ENCODE measurements at places on chromosomes 7 and 10.

DNA sequence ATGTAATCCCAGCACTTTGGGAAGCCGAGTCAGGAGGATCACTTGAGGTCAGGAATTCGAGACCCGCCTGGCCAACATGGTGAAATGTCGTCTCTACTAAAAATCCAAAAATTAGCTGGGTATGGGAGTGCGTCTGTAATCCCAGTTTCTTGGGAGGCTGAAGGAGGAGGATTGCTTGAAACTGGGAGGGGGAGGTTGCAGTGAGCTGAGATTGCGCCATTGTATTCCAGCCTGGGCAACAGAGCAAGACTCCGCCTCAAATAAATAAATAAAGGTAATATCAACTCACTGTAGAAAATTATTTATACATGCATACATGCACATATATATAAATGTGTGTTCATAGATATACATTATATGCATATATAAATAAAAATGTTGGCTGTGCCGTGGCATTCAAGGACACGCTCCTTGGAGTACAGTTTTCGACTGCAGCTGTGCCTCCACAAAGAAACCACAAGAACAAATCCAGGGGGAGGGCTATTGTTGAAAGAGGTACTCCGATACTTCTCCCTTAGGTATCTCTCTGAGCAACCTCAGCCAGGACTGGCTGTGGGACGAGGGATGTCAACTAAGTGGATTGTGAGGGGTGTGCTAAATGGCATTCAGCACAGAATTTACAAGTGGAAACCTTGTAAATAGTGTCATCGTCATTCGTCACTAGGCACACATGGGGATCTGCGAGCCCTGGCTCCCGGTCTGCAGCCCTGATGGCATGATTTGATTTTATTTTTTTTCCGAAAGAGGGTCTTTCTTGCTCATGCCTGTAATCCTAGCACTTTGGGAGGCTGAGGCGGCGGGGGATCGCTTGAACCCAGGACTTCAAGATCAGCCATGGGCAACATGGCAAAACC is 49.3 kb downstream of the HIP1 start:
- no peak for DNase-seq

GRCh38 chr10:78441694-78442093 is 408.0 kb downstream of the RPS24 start:
- DNase-seq = no peak

DNA sequence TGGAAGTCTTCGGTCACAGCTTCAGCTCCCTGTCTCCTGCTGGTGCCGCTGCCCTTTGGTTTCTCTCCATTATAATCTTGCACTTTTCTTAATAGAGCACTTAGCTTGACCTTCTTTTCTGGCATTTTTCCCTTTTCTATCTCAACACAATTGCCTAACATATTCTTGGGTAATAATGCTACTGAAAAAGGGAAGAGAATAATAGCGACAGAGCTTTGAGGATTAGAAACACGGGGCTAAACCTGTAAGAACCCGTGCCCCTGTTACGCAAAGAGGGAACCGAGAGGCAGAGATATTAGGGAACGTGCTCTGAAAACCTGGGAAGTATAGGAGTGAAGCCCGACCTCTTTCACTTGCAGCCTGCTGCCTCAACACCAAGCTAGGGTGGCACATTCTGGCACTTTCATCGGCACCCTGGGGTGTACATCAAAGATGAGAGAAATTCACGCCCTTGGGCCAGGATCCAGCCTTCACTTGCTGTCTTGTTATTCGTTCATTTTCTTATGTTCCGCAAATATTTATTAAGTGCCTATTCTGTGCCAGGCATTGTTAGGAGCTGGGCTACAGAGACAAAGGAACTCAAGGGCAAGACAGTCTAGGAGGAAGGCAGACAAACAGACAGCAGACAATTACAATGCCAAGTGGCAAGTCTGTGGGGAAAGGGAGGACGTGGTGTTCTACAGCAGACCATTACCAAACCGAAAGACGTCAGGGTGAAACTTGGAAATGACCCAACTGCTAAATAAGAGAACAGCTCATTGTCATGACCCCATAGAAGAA is 33.0 kb upstream of the GALNTL5 start:
- no peak for DNase-seq

- DNase-seq = no peak
These were observed 9.2 kb downstream of the CPA2 start for GRCh38 chr7:130275826-130276297.

DNA sequence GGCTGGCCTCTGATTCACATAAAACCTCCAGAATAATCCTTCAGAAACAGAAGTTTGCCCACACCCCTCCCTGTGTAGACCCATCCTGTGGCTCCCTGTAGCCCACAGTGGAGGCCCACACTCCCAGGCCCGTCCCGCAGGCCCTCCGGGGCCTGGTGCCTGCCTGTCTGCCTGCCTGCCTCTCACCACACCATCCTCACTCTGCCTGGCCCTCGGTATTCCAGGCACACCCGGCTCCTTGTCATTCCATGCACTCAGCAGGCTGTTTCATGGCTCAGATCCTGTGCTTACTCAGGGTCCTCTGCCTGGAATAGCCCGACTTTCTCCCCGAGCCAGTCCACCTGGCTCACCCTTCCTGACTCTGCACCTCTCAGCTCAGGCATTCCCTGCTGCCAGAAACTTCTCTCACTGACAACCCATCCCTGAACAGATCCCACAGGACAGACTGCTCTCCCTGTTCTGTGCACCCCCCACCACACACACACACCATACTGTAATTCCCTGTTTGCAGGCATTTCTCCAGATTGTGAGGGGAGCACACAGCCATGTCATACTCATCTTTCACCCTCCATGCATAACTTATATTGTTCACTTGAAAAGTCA is 498.0 kb upstream of the ZMIZ1 start:
- no peak for DNase-seq

GRCh38 chr10:78863140-78863905 is 205.4 kb upstream of the ZMIZ1 start:
- no peak for DNase-seq

DNA sequence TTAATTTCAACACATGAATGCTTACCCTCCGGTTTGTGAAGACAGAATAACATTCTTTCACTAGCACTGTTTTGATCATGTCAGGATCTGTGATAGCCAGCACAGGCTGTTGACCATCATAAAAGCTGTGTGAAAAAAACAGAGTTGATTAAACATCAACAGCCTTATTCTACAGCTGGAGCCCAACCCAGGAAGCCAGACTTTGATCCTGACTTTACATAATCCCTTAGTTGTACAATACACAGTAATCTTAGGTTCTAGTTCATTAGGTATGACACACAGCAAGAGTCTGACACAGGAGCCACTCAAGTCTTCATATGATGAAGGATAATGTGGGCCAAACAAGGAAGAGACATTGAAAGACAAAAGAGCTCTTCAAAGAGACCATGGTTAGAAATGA is 11.4 kb downstream of the CYP3A4 start:
- DNase-seq = no peak

- peak; percentile 81 for DNase-seq
These were observed 1.8 kb downstream of the TSC22D4 start for GRCh38 chr7:100476903-100477870.

- no peak for DNase-seq
These were observed 41.0 kb upstream of the TSPAN12 start for GRCh38 chr7:120898715-120899499.

DNA sequence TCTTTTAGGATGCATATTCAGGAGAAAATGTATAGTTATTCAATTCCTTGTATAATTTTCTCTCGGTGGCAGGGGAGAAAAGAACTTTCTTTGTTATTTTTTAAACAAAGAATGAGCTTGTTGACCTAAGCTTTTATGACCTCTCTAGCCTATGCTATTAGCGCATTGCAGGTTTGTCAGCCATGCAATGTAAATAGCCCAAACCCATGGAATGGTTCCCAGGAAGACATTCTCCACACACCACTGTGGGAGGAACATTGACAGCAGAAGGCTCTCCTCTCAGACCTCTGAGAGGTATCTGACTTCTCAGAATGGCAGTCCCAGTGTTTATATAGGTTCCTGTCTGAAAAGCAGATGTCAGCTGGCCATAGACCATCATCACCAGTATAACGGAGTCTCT is 19.6 kb upstream of the AGBL3 start:
- DNase-seq = no peak

DNA sequence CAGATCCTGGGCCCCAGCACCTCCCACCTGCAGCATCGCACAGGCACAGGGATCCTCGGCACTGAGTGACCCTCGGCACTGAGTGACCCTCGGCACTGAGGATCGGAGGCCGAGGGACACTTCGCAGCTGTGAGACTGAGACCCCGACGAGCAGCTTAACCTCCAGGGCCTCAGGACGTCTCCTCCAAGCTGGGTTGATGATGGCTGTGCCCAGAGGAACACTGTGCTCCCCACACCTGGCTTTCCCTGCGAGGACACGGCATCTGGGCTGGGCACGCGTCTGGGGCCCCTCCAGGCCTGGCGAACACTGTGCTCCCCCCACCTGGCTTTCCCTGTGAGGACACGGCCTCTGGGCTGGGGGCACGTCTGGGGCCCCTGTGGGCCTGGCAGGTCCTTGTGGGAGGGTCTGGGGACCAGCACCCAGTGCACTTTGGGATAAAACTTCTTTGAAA is 158.3 kb upstream of the PPP2R2D start:
- no peak for DNase-seq

DNA sequence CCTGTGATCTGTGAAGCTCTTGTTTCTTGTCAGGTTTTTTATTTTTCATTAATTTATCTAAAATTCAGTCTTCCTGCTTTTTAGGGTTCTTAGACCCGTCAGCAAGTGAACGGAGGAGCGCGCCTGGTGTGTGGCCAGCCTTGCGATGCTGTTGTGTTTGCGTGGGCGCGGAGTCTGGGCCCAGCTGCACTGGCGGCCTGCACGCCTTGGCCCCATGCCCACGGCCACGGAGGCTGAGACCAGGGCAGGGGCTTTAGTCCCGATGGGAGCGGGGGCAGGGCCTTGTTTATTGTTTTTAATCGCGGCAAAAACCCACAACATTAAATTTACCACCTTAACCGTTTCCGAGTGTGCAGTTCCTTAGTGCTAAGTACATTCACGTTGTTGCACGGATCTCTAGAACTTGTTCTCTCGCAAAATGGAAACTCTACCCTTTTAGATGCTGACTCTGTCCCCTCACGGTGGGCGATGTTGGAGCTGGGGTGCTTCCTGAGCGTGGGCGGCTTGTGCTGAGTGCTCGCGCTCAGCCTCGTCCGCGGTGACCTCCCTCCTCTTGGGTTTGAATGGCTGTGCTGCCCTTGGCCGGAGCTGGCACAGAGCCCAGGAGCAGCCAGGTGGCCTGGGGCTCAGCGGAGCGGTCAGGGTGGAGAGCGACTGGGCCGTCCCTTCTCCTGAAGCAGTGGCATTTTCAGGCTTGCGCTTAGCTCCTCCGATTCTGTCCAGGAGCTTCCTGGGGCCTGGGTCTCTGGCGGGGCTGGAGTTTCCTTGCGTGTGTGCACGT is 69.1 kb downstream of the INPP5A start:
- no peak for DNase-seq

DNA sequence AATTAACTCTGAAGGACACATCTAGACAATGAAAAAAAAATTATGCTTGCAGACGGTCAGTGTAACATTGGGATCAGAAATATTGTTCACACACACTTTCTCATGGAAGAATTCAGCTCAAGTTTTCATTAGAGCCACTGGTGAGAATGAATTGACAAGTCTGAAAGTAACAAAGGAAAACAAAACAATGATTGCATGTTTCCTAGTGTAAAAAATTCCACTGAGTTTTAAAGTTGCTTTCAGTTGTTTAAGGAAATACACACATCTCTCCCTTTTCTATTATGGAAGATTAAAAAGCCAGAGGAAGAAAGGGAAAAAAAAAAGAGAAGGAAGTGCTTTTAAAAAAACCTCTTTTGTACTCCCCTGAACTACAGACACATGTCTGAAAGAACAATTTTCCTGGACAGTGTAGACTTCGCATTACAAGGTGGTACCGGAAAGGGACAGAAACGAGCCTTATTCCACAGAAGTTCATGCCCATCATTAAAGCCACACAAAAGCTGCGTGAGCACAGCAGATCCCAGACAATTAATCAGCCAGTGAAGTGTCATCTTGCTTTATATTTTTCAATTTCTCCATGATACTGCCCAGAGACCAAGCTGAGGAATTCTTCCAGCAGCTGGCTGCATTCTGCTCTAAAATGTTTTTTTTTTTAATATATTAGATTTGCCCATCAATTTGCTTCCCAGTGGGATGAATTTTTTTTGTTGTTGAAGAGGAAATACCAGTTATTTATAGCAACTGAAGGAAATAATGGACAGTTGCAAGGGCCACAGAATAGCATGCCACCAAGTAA is 294.8 kb downstream of the DOCK4 start:
- no peak for DNase-seq

DNA sequence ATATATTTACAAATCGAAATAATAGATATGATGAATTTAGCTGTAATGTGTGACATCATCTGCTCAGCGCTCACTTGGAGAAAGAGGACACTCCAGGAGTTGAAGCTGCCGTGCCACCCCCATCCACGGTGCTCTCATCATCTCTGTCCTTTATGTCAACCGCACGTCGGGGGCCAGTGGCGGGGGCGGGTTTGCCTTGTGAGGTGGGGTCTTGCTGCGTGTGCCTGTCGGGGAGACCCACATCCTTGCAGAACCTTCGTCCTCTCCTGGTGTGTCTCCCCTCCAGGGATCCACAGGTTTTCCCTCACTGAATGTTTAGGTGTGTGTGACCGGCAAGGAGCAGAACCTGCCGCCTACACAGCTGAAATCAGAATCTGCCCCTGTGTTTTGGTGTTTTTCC is 71.6 kb downstream of the INPP5A start:
- no peak for DNase-seq

- DNase-seq = peak; percentile 51
These were observed 21.0 kb downstream of the PIP4K2A start for GRCh38 chr10:22693371-22693784.

DNA sequence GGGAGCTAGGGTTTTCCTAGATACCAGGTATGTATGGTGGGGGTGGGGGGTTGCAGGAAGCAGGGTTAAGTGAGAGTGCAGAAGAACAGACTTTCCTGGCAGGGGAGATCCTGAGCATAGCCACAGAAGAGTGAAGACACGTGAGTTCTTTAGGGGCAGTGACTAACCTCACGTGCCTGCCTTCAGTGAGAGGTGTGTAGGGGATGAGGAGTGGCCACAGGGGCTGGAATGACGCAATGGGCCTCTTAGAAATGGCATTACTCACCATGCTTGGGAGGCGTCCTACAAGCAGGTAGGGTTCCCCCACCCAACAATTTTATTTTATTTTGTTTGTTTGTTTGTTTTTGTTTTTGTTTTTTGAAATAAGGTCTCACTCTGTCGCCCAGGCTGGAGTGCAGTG is 698.6 kb upstream of the NRP1 start:
- no peak for DNase-seq

- peak; percentile 64 for DNase-seq
These were observed 441 bp downstream of the FBH1 start for GRCh38 chr10:5890452-5890915.

DNA sequence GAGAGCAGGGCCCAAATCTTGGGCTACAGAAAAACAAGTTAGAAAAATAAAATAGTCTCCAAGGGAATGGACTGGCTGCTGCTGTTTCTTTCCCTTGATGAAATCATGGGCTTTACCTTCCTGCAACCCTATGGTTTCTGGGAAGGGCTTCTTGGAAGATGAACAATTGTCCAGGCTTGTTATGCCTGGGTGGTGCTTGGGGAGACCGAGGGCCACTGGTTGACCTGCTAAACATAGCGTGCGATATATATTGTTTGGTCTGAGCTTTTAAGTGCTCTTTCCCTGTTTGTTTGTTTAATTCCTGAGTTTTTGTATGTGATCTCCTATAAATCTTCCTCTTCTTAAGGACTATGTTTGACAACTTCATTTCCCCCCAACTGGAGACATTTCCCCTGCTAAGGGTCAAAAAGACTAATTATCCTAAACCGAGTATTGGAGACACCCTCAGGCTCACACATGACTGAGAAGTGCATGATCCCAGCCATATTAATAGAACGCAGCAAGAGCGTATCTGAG is 37.9 kb downstream of the SLC25A28 start:
- no peak for DNase-seq

GRCh38 chr7:25857376-25858067 is 294.5 kb upstream of the NFE2L3 start:
- no peak for DNase-seq

- no peak for DNase-seq
These were observed 36.6 kb downstream of the TCF7L2 start for GRCh38 chr10:112986544-112987190.

Data from activated CD4-positive, alpha-beta T cell treated with anti-CD3 and anti-CD28 coated beads for 36 hours (primary cell).